ENCODE measurements at places on chromosomes 16 and 17. TPM values are rescaled to one million over a fixed set of nuclear protein-coding genes. Genes with fewer than 3 reads are reported as not detected.
A peak's percentile ranks its signal among the peaks of the same experiment; 100 is the strongest.

PLEKHH3 gene
- 15.0 TPM for total RNA-seq

DNA sequence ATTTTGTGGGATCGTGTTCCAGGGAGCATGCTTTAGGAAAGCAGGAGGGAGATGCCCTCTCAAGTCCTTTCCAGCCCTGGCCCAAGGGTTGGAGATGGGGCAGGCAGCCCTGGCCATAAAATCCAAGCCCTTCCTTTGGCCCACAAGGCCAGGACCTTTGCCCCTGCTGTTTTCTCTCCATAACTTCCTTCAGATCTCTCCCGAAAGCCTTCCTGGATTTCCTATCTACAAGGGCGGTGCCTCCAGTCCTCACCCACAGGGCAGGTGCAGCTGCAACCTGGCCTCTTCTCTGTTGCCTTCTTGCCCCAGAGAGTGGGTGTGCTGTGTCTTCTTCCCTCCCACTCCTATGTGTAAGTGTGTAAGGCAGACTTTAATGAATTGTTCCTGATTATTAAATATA is 8.5 kb upstream of the PDP2 start:
- peak; percentile 86 for DNase-seq

DNA sequence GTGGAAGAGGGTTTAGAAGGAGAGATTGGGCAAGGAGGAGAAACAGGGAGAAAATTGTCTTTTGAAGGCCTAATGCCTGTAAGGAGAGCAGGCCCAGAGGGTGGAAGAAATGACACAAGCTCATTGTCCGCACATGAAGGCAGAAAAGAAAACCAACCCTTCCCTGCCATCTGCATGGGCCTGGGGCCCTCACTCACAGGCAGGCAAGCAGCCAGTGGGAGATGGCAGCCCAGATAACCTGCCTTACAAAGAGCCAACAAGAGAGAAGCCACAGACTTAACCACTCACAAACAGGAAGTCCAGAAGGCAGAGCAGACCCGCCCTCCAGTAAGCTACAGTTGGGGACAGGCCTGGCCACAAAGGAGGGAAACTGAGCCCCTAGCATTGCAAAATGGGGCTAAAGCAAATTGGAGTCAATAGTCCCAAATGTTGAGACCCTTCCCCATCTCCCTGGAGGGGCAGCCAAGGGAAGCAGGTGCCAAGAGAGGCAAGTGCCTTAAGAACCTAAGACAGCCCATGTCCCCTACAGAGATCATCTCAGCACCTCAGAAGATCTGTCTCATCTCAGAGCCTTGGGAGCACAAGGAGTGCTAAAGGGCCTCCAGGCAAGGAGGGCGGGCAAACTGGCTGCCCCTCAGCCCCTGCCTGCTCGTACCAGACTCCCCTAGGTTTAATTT is 7.3 kb upstream of the TSPOAP1 start:
- DNase-seq = peak; percentile 59

DNA sequence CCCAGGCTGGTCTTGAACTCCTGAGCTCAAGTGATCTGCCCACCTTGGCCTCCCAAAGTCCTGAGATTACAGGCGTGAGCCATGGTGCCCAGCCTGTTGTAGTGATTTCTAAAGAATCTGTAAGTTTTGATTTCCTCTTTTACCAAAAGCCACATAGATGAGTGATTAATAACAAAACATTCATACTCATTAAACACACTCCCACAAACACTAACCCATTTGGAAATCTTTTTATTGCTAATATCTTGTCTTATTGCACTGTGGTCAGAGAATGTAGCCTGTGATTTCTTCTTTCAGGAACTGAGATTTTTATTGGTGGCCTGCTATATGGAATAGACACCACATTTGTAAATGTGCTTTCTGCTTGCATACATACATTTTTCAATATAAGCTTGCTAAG is 31.6 kb downstream of the MYH10 start:
- no peak for DNase-seq

GRCh38 chr17:79433379-79433778 is 177.5 kb downstream of the RBFOX3 start:
- DNase-seq = no peak

DNA sequence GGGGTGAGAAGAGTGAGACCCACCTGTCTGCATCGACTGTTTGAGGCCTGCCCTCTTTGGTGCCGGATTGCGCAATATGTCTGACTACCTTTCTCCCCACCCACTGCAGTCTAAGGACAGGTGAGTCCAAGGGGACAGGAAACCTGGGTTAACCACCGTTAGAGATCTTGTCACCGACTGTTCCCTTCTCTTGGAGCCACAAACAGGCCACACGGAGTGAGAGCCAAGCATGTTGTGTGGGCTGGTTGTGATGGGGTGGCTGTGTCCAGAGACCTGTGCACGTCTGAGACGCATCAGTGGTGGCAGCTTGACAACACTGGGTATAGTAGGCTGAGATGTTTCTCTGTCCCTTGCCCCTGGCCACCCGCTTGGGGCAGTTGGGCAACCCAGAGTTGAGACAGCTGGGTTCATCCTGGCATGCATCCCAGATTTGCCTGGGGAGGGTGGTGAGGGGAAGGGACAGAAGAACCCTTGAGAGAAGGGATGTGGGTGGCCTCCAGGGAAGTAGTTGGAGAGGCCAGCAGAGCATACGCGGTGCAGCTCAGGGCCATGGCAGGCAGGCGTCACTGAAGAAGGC is 21.4 kb downstream of the MPRIP start:
- peak; percentile 43 for DNase-seq

DNA sequence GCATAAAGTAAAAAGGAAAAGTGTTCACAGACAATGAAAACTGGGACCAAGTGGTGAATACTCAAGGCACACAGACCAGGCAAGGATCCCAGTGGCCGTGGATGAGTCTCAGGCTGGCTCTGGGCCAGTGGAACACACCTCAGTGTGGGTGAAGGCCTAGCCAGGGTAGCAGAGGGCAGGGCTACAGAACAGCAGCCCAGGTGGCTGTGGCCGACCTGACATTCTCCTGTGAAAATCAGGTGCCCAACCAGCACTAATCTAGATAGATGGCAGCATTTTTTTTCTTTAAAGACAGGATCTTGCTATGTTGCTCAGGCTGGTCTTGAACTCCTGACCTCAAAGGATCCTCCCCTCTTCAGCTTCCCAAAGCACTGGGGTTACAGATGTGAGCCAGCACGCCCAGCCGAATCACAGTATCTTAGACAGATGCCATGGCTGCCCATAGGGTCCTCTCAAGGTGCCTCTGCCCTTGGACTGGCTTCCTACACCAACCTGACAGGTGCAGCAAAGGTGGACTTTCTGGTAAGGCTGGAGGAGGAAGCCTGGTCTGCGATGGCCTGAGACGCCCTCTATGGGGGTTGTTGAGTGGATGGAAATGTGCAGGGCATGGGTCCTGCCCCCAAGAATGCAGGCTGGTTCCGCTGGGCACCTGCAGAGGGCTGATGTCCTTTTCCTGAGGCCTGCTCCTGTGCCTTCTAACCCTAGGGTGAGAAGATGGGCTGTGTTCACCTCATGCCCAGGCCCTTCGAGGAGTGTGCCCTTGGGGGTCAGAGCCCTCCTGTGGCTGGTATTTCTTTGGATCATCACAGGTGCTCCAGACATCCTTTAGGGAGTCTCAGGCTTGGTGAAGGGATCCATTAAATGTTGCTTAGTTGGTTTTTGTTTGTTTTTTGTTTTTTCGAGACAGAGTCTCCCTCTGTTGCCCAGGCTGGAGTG is 3.8 kb upstream of the P4HB start:
- DNase-seq = no peak

MXRA7 gene
- total RNA-seq = 37.2 TPM

DNA sequence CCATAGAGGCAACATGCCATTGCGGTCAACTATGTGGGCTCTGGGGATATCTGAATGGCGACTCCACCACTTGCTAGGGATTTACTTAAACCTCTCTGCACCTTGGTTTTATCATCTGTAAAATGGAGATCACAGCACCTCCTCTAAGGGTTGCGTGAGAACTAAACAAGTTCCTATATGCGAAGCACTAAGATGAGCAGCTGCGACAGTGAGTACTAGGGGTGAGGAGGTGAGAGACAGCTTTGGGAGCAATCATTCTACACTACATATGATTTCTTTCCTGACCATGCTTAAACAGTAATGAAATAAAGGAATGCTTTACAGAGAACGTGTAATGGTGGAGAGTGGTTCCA is 61.4 kb downstream of the CREBBP start:
- no peak for DNase-seq

GRCh38 chr17:80024206-80024972 is 11.3 kb downstream of the TBC1D16 start:
- DNase-seq = no peak

SLC9A5 gene
- 1.3 TPM for total RNA-seq

All from left colon (tissue), 2 donors.